ENCODE measurements at places on chromosomes 13 and 19.

DNA sequence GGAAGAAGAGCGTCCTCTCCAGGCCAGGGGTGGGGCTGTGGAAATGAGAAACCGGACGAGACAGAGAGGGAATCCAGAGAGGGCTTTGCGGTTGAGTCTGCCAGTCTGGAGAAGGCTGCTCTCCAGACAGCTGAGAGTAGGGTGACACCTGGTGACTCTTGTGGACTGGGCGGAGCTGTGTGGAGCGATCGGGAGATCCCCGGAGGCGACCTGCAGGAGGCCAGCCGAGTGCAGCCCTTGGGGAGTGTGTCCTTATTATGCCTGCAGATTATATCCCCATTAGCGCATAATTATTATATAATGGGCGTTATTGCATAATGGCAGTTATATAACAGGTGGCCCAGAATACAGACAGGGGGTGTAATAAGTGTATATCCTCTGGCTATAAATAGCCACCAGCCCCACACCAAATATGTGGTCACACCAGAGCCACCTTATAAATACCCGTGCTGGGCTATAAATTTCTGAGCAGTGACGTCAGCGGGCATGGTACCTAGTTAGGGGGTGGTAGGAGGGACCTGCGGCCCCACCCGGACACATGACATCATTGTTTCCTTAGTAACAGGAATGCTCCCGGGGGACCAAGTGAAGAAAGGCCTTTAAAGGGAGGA lies 41.2 kb downstream of the NFIX start:
- DNase-seq, result no peak

- DNase-seq, result no peak
Measured at GRCh38 chr19:12838182-12838885, at the start of gene MAST1. Gene MAST1, plus strand, starts transcription at chr19:12838515. Its CDS starts 58 bp downstream, at chr19:12838573.

DNA sequence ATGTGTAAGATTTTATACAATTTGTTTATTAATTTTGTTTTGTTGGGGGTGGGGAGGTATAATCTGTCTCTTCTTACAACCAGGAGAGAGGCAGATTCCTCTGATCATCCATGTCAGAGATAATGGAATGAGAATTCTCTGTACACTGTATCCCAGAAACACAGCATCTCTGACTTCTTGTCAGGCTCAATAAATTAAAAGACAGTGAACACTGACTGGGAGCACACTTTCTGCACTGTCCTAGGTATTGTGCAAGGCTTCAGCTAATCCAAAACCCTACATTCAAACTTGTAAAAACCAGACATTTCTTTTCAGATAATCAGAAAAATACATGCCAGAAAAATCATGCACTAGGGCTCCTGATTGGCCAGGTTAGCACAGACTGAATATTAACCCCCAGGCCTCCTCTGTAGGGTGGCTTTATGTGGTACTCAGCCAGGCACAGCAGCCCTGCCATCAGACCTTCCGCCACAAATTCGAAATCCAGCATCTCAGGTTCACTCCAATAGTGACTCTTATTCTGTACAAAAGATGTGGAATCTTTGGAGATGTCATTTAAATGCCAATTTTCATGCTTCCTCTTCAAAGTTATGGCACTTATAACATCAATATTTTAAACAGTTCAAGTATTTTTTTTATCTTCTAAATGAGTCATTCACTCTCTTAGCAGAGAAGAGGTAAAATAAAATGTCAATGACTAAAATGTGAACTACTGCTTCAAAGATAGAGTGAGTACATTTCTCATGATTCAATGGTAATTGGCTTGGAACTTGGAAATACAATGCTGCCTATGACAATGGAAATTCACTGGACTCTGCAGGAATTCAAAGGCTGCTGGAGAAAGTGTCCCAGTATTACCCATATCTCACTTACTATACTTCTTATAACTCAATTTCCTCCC lies 211.5 kb downstream of the KLF12 start:
- DNase-seq, result no peak

DNA sequence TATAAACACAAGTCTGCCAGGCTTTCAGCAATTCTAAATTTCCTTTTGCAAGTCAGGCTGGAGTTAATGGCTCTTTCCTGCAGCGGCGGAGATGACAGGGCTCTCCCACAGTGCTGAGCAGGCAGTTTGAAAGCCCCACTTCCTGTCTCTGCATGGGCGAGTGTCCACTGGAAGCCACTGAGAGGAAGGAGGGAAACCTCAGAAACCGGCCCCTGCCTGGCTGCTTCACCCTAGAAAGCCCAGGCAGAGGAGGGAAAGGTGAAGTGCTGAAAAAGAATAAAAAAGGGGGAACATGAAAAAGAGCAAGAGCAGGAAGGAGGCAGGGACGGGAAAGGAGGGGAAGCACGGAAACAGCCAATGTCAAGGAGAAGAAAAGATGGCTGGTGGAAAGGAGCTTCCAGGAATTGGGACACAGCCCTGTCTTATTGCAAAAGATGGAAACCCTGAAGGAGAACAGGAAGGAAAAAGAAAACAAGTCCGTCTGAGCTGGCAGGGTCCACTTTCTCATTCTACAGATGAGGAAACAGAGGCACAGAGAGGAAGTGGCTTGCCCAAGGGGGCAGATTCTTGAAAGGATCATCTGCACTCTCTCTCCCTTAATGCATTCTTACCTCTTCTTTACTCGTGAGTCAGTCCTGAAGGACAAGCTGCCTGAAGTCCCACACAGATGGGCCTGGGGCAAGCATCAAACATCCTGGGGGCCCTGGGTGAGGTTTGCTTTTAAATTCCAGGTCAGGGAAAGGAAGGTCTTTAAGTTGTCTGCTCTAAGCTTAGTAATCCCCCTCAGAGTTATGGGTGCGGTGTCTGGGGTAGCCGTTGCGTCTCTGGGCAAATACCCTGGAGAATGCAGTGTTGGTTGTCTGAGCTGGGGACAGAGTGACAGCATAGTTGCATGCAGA lies 38.8 kb upstream of the ALOX5AP start:
- no peak for DNase-seq

GRCh38 chr19:30393046-30393445 lies 20.9 kb downstream of the ZNF536 start:
- DNase-seq, result no peak

DNA sequence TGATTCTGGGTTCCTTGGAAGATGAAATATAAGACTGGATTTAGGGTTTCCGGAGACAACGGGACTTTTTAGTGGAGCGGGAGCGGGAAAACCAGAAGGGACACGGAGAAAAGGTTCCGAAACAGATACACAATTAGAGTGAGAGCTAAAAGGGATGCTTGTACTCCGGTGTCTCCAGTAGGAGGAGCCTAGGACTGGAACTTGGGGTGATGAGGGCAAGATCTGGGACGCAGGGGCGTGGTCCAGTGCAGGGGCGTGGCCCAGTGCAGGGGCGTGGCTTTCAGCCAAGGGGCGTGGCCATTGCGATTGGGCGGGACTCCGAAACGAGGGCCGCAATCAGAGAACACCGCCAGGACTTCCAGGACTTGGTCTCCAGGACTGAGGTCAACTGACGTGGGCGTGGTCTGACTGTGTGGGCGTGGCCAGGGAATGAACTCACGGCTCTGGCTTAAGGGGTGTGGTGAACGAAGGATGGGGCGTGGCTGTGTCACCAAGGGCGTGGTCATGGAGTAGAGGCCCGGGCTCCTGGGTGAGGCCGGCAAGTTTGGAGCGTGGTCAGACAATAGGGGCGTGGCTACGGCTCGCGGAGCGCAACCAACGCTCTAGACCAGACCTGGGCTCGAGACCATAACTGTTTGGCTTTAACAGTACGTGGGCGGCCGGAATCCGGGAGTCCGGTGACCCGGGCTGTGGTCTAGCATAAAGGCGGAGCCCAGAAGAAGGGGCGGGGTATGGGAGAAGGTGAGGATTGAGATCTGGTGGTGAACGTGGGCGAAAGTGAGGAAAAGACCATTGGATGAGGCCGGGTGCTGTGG lies at the start of gene DKKL1:
DKKL1 (plus strand) TSS at position 610 of the 815 bp plus-strand sequence; CDS start at position 732, 122 bp downstream.
- DNase-seq, result peak; percentile 99

DNA sequence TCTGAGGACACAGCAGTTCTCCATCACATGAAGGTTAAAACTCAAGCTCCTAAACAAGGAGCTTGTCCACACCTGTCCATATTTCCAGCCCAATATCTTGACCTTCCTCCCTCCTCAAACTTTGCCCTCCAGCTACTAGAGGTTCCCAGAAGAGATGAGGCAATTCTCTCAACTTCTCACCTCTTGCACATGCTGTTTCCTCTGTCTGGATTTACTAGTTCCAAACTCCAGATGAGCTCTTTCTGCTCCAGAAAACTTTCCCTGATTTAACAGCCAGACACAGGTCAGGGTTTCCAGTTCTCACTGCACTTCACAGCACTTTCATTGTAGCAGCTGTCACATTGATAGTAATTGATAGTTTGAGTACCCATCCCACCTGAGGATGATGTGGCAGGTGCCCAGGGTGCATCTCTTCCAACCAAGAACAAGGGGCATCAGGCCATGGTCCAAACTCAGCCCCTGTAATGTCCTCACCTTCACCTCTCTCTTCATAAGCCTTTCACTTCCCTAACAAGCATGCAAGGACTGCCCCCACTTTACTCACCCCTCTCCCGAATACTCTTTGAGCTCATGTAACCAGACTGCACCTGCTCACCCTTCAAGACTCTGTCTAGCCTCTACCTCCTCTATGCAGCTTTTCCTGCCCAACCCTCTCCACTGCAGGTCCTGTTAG lies 3.0 kb upstream of the WDFY2 start:
- no peak for DNase-seq

GRCh38 chr19:47247308-47247990 lies 8.9 kb upstream of the CCDC9 start:
- no peak for DNase-seq

DNA sequence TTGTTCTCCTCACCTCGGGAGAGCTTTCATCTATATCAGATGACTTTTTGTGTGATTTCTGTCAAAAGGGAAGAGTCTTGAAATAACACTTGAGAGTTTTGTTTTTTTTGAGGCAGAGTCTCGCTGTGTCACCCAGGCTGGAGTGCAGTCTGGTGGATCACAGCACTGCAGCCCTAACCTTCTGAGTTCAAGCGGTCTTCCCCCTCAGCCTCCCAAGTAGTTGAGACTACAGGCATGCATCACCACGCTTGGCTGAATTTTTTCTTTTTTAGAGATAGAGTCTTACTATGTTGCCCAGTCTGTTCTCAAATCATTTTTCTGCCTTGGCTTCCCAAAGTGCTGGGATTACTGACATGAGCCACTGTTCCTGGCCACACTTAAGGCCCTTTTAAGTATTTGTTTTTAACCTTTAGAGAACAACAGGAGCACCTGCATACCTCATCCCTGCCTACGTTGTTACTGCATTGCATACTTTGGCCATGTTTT lies 11.4 kb downstream of the NDFIP2 start:
- no peak for DNase-seq
